Fibroblast of villous mesenchyme (primary cell): ENCODE measurements at places on chromosomes 12 and 14. TPM values are rescaled to one million over a fixed set of nuclear protein-coding genes. Genes with fewer than 3 reads are reported as not detected.

PRKAG1 gene
- 61.2 and 62.2 TPM in 2 replicates for total RNA-seq

FAM181A gene
- total RNA-seq = not detected in 2 replicates

ENO2 gene
- 3.5 and 5.2 TPM in 2 replicates for total RNA-seq

ACOT2 gene
- total RNA-seq = 26.8 and 48.0 TPM in 2 replicates

EML1 gene
- total RNA-seq = 23.8 and 34.5 TPM in 2 replicates

RASSF9 gene
- 0.32 and 0.43 TPM in 2 replicates for total RNA-seq

ANO4 gene
- 8.4 and 13.8 TPM in 2 replicates for total RNA-seq

TMTC1 gene
- 12.2 and 33.2 TPM in 2 replicates for total RNA-seq

TNS2 gene
- 36.7 and 46.1 TPM in 2 replicates for total RNA-seq
